ENCODE measurements at places on chromosomes 3 and 15.

DNA sequence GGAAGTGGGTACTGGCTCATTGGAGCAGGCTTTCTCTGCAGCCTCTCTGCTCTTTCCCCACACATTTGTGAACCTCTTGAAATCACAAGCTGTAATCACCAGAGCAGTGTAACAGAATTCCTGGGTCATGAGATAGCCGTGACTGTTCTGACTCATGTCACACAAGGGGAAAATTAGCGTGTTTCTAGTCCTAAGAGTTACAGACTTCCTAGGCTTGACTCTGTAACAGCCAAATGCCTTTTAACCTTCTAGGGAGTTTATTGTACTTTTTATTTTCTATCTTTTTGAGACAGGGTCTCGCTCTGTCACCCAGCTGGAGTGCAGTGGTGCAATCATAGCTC is 54.7 kb upstream of the TRAK1 start:
- no peak for DNase-seq

DNA sequence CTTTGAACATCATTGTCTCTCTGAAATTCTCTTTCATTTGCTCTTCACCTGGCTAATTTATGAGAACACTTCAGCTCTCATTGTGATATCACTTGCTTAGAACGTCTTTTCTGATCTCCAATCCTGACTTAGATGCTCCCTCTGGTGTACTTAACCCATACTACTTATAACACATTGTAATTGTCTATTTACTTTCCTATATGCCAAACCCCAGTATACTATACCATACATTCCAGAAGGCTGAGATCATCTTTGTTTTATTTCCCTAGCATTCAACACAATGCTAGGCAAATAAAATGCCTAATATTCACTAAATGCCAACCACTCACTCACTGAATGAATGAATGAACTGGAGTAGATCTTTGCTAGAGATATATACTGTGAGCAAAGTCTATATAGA is 27.0 kb upstream of the PEX5L start:
- DNase-seq = no peak

- no peak for DNase-seq
Observed at GRCh38 chr15:55257012-55257670, 32.5 kb downstream of the RAB27A start.

- no peak for DNase-seq
Observed at GRCh38 chr15:70126362-70126761, 28.6 kb upstream of the TLE3 start.

GRCh38 chr3:67516496-67516895 is 137.9 kb downstream of the SUCLG2 start:
- no peak for DNase-seq

GRCh38 chr3:24372559-24373197 is 122.0 kb downstream of the THRB start:
- DNase-seq = no peak

GRCh38 chr3:20376665-20377217 is 190.7 kb upstream of the SGO1 start:
- peak; percentile 87 for DNase-seq

DNA sequence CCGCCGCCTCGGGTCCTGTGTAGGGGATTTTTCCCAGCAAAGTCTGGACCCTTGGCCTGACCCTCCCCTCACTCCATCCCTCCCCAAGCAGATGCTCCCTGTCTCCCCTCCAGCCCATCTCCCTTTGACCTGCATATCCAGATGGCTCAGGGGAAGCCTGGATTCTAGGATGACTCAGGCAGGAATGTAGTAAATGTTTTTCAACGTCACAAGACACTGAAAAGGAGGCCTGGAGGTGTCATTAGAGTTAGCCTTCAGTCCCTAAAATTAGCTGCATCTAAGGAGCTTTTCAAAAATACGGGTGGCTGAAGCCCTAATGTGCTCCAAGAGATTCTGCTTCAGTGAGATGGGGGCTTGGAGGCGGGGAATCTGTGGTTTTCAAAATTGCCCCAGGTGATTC is 7.2 kb downstream of the ACAN start:
- no peak for DNase-seq

GRCh38 chr15:65423976-65424679 is 1.4 kb upstream of the IGDCC4 start:
- DNase-seq = peak; percentile 86

- DNase-seq = no peak
Observed at GRCh38 chr15:40151991-40152390, 8.9 kb upstream of the BUB1B start.

DNA sequence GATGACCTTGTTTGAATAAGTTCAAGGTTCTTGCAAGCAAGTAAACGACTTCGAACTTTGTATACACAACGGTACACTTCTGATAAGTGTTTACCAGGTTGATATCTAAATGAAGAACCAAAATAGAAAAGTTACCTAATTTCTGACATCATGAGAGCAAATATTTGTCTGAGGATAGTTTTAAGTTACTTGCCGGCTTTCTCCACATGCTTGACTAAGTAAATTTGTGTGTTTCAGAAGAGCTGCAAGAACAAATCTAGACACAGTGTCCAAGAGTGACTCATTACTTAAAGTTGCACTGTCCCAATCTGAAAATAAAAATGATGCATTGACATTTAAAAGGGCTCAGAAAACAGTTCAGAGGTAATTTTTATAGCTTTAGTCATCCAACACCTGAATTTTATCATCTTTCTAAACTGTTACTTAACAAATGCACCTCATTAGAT is 115.1 kb downstream of the HERC1 start:
- DNase-seq = no peak

DNA sequence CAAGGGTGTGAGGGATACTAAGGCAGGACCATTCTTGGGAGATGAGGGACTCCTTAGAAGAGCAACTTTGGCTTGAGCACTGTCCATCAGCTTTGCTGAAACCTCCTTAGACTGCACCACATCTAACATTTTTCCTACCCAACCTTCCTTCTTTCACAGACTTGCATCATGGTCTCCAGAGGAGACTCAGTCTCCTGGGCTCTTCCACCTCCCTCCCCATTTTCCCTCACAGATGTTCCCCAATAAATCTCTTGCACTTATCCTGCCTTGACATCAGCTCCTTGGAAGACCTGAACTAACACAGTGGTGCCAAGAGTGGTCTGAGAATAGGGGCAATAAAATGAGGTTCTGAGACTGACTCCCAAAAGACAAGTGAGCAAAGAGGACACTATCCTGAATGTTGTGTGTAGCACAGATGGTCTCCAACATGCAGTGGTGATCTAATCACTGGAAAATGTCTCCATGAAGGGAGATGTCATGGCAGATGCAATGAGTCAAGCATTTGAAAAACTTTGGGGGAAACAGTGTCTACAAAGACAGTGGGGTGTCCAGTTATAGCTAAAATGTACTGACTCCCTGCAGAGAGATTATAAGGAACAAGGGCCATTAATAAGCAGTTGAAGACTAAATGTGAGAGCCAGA is 26.0 kb upstream of the BOC start:
- DNase-seq = no peak

- DNase-seq = peak; percentile 93
Observed at GRCh38 chr3:194130807-194131589, 5.0 kb upstream of the HES1 start.

- no peak for DNase-seq
Observed at GRCh38 chr15:31799319-31799714, 231.0 kb upstream of the CHRNA7 start.

DNA sequence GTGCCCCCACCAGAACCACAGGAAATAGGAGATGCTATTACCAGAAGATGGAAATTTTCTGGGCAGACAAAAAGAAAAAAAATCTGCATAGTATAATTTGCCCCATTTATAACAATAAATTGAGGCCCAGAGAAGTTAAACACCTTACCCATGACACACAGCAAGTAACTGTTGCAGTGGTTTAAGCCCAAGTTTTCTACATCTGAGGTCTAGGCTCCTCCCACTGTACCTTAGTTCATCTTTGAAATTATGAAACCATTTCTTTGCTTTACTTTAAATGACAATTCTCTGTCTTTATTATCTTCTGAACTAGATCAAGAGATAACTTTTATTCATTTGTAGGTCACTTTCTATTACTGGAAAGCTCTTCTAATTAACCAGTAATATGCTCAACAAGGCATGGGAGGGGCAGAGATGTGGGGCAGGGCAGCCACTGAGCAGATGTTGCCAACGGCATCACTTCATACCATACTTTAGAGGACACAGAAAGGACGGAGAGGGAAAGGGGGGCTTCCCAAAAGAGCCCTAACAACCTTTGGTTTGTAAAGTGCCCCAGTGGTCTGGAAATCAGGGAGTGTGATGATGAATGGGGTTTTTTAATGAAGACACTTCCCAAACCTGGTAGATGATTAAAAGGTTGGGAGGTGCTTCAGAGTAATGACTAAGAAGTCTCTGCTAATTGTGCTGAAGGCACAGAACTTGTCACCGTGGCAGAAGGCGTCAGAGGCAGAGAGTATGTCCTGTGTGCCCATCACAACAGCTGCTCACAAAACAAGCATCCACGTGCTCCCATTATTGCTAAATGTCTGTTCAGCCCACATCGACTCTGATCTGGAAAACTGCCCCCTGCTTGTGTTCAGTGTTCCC is 342.5 kb downstream of the SHQ1 start:
- no peak for DNase-seq

- DNase-seq = no peak
Observed at GRCh38 chr3:87247430-87247773, 20.3 kb downstream of the CHMP2B start.

DNA sequence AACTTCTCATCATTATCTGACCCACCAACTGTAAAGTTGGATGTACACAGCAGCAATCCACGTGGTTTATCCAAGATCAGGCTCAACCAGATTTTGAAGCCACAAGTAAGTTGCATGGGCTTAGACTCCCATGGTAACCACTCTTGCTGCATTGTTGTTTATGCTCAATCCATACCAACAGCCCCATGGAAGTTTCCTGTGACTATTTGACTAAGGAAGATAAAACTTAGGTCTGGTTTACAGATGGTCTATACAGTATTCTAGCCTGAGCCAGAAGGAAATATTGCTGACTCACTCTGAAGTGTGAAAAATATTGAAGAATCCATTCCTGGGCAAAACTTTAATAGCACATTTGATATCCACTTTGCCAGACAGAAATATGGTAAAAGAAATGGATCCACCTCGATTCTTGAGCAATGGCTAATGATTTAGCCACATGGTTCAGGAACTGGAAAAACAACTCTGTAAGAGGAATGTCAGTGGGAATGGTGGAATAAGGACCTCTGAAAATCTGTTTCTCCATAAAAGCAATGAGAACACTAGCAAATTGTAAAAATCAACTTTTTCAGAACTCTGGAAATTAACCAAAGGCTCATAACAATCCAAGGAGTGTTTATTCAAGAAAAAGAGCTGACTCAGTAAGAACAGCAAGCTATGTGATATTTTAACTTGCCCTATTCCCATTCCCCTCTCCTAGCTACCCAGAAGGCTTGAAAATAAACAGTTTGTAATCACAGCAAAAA is 162.9 kb upstream of the STT3B start:
- DNase-seq = no peak

DNA sequence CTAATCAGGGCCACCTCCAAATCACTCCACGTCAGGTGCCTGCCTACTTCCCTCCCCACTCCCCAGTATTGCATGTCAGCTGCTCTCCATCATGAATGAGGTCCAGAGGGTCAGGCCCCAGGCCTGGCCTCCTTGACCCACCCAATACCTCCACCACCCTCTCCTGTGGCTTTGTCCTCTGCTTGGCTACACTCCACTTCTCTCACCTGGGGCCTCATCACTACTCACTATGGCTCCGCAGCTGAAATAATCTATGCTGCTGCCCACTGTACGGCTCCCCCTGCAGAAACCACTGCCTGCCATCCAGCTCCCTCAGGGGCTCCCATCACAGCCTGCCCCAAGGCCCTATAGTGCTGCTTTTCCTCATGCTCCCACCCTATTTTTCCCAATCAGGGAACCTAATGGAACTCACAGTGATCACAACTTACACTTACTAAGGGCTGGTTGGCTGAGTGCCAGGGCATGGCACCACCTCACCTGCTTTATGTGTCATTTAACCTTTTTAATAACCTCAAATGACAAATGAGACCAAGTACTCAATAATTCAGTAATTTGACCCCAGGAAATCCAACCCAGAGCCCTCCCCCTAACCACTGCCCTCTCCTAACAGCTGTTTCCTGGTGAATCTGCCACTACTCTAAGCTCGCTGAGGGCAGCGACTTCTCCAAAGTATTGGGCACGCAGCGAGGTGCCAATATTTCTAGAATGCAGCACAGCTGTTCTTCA is 2.3 kb downstream of the GORASP1 start:
- DNase-seq = no peak

GRCh38 chr15:36591536-36592411 is 12.3 kb downstream of the CDIN1 start:
- peak; percentile 83 for DNase-seq

DNA sequence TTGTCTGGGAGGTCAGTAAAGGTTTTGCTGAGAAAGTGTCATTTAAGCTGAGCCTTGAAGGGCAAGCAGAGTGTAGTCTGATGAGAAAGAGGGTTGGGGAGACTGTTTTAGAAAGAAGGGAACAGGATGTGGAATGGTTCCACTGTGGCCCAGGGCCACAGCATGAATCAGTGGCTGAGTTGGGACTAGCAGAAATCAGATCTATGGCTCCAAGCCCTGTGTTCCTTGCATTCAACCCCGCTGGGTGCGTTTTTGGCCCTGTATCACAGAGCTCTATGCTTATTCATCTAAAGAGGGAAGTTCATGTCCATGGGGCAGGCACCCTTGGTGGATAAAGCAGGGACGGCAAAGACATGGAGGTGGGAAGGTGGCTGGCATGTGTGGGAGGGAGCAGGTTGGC is 151.3 kb downstream of the CACNA1D start:
- DNase-seq = no peak

DNA sequence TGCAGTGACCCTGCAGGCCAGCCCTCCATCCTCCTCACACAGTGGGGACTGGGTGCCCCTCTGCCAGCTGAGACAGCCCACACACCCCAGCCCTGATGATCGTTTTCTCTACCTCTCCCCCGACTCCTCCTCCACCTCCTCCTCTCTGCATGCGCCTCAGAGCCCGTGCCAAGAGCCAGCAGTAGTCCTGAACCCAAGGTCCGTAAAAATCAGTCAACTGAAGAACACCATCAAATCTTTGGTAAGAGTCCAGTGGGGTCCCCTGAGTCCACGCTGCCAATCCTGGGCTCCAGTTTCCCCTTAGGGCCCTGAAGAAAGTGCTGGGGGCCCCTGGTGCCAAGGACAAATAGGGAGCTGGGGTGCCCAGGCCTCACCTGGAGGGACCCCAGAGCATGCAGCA is 109.3 kb upstream of the FAN1 start:
- DNase-seq = no peak

DNA sequence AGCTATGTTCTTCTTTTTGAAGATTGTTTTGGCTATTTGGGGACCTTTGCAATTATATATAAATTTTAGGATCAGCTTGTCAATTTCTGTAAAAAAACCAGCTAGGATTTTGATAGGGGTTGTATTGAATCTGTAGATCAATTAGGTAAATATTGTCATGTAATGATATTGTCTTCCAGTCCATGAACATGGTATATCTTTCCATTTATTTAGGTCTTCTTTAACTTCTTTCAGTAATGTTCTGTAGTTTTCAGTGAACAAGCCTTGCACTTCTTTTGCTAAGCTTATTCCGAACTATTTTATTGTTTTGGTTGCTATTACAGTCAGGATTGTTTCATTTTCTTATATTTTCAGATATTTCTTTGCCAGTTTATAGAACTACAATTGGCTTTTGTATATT is 175.8 kb upstream of the RARB start:
- no peak for DNase-seq
